ENCODE measurements at places on chromosomes 12 and 14.

GRCh38 chr12:49983892-49984291, 11.1 kb downstream of the AQP6 start:
- DNase-seq: no peak

- no peak for DNase-seq
Observed at GRCh38 chr14:52885230-52885629, 65.6 kb downstream of the FERMT2 start.

DNA sequence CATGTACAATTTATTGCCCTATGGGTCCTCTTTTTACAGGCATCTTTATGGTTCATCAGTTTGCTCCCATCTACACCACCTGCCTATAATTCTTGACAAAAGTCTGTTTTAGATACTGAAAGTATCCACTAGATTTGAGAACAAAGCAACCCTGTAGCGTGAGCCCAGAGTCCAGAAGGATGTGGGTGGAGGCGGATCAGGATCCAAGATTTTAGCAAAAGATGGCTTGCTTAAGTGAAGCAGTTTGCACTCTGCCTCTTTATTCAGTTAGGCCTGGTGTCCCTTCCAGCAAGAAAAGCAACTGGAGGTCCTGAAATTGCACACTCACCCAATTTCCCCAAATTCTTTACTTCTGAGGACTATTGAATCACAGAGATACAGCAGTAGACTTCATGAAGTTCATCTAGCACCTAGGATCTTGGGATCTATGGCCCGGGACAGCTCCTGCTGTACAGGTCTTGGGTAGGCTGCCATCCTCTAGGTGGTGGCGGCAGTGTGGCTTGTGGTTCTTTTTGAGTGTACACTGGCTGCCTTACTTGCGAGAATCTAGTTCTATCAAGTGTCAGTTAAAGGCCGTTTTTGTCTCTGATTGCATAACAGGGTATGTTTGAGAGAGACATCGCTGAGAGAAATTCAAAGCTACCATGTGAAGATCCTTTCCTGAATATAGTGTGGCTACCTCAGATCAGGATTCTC, 873.2 kb downstream of the NRXN3 start:
- no peak for DNase-seq

GRCh38 chr14:34439090-34439489, 22.9 kb downstream of the SPTSSA start:
- no peak for DNase-seq

DNA sequence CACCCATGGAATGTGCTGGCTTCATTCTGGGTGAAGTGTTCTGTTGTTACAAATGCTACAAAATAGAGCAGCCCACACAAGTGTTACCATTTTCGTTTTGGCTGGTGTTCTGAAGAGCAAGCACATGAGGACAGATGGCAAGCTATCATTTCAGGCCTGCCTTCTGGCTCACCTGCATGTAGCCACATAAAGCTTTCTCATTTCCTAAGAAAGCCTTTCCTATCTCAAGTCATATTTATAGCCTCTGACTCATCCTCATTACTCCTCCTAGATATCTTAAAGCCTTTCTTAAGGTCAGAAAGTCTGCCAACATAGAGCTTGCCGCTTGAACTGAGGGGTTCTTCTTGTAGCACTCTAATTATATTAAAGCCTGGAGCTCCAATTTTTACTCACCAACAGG, 89.0 kb downstream of the PTPRR start:
- DNase-seq: no peak

GRCh38 chr12:45970391-45970790, 20.0 kb downstream of the SCAF11 start:
- no peak for DNase-seq

DNA sequence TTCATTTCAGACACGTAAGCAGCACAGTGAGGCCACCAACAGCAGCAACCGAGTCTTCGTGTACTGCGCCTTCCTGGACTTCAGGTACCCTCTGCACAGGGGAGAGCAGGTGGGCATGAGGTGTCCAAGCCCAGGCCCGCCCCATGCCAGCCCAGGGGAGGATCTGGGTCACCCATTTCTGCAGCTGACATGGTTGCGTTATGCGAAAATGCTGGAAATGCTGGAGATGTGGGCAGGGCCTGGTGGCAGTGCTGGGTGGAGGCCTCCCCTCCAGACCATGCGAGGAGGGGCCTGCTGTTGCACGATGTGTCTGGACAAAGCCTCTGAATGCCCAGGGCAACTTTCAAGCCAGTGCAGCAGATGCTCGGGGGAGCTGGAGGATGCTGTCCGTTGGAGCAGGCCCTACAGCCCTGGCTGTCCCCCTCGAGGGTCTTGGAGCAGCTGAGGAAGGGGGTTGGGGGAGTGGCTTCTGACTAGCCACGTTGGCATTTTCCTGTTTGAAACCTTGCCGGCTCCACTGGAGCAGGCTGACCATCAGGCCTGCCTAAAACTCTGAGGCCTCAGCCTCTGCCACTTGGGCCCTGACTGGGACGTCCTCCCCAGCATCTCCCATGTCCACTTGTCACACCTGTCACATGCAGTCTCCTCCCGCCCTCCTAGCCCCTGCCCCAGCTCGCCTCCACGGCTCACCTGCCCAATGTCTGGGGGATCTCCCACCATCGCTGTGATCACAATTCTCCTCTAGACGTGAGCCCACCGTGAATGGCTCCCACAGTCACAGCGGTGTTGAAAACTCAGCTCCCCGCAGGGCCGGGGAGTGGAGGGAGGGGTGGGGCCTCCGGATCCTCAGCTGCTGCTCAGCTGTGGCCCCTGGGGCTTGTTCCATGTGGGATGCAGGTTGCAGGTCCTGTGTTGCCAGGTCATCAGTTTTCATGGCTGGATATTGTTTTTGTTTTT, 123.4 kb downstream of the ADGRD1 start:
- no peak for DNase-seq

GRCh38 chr12:124532331-124532750, 35.1 kb downstream of the NCOR2 start:
- no peak for DNase-seq

GRCh38 chr12:78057075-78057474, 226.4 kb downstream of the NAV3 start:
- DNase-seq: no peak

DNA sequence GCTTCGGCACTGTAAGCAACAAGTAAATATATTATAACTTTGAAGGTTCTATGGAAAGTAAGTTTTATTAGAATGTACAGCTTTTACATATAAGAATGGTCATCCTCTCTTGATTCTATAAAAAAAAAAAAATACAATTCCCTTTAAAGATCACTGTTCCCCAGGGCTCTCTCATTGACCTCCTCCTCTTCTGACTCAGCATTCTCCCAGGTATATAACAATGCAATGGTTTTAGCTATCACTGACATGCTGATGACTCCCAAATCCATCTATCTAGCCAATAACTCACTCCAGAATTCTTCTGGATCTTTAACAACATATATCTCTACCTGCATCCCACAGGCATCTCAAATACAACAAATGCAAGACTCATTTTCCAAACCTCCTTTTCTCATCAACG, 62.7 kb downstream of the EEA1 start:
- DNase-seq: no peak

DNA sequence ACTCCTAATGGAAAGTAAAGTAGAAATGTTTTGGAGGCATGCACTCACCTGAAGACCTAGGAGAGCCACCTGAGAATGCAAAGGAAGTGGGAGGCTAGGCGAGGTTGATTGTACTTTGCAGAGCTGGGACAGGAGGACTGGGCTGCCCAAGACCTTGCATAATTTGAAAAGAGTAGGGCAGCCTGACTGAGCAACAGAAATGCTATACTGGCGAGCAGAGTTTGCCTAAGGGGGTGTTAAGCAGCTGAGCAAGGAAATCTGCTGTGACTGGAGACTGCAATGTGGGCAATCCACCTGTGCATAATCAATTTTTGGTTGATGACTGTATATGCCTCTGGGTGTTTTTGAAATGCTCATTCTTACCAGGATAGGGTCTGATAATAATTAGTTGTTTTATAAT, 834.1 kb downstream of the TRHDE start:
- no peak for DNase-seq

- DNase-seq: no peak
Observed at GRCh38 chr12:123319826-123320225, 44.8 kb downstream of the SBNO1 start.

DNA sequence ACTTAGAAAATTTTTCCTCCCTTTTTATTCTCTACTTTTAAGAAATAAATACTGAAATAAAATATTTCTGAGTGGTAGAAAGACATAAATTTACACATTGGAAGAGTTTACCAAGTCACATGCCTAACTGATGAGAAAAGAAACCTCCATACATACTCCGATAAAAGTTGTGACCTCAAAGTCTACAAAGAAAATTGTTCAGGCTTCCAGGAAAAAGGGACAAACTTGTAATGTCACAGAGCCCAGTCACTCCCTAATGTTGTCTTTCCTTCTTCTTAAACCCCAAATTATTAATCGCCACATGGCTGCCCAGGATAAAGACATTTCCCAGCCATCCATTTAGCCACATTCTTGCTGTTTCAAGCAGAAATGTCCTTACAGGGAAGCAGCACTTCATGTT, 455.3 kb downstream of the MDGA2 start:
- no peak for DNase-seq

- DNase-seq: no peak
Observed at GRCh38 chr12:89353188-89353822, 1.0 kb upstream of the DUSP6 start.

DNA sequence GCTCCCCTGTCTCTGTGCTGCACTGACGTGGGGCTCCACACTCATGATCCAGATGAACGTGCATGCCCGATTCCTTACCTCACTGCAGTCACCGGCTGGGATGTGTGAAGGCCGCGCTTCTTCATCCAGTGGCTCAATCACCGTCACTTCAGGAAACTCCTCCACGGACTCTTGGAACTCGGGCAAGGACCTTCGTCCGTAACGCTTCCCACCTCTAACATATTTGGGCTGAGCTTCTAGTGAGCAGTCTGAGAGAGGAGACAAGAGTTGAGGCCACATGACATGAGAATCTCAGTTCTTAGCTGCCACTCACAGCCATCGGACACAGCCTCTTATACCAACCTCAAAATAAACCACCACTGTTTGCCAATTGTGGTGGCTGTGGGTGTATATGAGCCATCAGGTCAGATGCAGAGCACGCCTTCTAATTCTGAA, 38.3 kb downstream of the NIN start:
- no peak for DNase-seq

GRCh38 chr14:34113005-34113511, 162.2 kb upstream of the EGLN3 start:
- DNase-seq: no peak

- DNase-seq: no peak
Observed at GRCh38 chr14:36767603-36768281, 106.1 kb downstream of the PAX9 start.

GRCh38 chr12:102299731-102300130, 102.1 kb upstream of the PMCH start:
- DNase-seq: no peak

DNA sequence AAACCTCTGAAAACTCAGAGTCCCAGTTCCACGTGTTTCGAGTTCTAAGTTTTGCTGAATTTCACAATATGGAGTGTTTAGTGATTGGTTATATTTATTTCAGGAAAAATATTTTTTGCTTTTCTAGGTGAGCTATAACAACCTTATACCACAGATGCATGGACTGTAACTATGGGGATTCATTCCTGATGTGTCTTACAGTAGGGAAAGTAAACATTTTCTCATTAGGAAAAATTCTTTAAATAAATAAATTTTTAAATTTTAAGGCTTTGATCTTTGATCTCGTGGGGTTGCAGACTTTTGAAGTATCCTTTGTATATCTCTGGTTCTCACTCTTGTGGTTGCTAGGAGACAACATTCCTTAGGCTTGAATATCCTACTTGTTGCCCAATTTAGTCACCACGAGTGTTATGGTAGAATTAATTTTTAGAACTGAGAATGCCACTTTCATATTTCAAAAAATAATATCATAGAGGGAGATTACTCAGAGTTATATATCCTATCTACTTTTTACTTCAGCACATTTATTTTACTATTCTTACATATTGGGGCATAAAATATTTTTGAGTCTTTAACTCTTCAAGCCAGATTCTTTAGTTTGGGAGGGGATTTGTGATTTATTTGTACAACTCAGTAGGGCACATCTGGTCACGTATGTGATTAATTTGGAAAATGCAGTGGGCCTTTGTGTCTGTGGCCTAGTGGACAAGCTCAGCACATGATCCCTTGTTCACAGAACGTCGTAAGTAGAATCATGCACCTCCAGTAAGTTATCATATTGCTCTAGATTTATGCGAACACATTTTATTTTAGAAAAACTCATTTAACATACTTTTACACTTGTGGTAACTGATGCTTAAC, 224.0 kb downstream of the TTC6 start:
- no peak for DNase-seq

- no peak for DNase-seq
Observed at GRCh38 chr12:131171029-131171428, 217.3 kb downstream of the ADGRD1 start.

DNA sequence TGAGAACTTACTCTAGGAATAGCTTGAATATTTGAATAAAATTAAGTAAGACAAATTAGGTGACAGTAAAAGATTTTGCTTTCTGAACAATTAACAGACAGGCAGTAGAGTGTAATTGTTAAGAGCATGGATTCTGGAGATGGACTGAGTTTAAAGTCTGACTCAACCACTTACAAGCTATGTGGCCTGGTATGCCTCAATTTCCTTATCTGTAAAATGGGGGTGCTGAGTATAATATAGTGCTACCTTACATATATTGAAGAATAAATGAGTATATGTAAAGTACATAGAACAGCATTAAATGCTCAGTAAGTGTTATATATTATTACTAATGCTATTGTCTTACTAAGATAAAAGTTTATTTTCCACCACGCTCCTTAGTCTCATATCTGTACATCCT, 7.1 kb downstream of the MIA2 start:
- no peak for DNase-seq

DNA sequence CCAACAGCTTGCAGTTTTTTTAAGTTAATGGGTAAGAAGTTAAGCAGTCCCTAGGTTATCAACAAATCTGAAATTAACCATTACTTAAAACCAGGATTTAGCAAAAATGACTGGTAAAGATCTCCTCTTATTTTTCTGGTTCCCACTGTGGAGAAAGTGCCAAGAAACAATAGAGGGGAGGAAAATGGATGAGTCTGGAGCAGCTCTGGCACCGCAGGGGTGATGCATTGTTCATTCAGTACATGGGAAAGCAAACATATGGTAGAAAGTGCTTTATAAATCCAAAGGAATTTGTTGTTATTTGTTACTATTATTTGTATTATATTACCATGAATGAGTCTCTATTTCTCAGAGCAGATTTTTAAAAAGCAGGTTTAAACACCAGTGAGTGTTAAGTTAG, 92.2 kb downstream of the DYRK2 start:
- DNase-seq: no peak

- DNase-seq: no peak
Observed at GRCh38 chr12:2877953-2878732, 1.1 kb downstream of the RHNO1 start.

DNA sequence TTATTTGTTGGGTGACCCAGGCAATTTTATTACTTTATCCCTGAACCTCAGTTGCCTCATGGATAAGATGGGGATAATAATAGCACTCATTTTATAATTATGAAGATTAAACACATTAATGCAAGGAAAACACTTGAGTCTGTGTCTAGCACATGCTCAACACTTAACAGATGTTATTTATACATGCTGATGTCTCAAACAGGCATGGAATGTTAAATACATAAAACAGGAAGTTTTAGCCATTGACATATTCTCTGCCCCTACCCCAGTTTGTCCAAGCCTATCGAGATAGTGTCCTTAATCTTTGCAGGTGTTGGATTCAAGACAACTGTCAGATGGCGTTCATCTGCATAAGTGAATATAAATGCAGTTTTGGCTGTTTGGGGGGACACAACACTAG, 109.8 kb downstream of the SCAF11 start:
- DNase-seq: no peak

- DNase-seq: no peak
Observed at GRCh38 chr14:94103554-94104150, 6.9 kb upstream of the IFI27 start.

All from GM18507 (cell line).